Left kidney (tissue), 8 donors: ENCODE measurements at places on chromosomes 6 and 20. TPM values are rescaled to one million over a fixed set of nuclear protein-coding genes. Genes with fewer than 3 reads are reported as not detected.

TNXB gene
- 4.7 TPM for polyA plus RNA-seq

GRCh38 chr20:48238326-48238725 is 453.0 kb upstream of the SULF2 start:
- no peak for DNase-seq

C6orf47 gene
- polyA plus RNA-seq = 18.2 TPM

GRCh38 chr6:63097222-63097621 is 114.0 kb upstream of the FKBP1C start:
- no peak for DNase-seq

NOTCH4 gene
- 15.6 TPM for polyA plus RNA-seq

GRCh38 chr6:87251225-87251624 is 71.2 kb upstream of the SMIM8 start:
- no peak for DNase-seq

GRCh38 chr6:51936531-51937290 is 150.7 kb downstream of the PKHD1 start:
- DNase-seq = no peak

DNA sequence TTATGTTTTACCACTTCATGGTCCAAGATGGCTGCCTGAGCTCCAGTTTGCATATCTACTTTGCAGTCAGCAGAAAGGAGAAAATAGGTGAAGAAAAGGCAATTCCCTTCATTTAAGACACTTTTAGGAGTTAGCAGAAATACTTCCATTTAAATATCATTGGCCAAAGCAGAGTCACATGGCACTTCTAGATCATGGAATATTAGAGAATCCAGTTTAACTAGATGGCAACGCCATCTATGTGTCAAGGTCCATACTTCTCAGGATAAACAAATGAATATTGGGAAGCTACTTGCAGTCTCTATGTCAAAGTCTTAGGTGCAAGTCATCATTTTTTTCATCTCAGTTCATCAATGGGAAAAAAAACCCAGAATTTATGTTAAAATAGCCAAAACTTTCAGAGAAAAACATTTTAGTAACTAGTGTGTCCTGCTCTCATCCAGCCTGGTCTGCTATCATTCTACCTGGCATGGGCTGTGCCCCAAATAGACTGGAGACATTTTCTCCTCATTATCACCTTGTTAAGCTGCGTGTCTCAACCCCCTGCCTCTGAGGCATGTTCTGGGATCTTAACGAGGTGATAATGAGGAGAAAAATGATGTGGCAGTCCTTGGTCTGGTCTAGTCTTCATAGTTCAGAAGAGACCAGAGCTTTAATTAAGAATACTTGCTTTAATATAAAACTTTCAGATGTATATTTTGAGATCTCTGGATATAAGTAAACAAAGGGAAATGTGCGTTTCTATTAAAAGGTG is 227.3 kb downstream of the TBX18 start:
- no peak for DNase-seq

DNA sequence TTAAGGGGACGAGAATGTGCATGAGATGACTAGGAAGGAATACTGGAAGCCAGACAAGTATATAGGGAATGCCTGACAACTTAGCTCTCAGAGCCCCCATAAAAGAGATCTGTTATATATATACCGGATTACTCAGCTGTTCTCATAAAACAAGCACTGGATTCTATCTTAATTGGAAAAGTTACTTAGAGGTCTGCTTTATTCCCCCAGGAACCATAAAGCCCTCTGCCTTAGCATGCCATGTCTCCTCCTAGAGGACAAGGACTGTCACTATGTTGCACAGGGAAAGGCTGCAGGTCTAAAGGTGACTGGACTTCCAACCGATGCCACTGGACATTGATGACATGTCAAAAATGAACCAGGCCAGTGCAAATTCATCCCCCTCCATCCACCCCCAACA is 6.4 kb downstream of the EXOC2 start:
- no peak for DNase-seq

ZSCAN26 gene
- 47.8 TPM for polyA plus RNA-seq

HRH3 gene
- polyA plus RNA-seq = 0.15 TPM

- DNase-seq = no peak
Measured at GRCh38 chr6:131134220-131134979, 867 bp upstream of the AKAP7 start.

PM20D2 gene
- polyA plus RNA-seq = 38.1 TPM

GRCh38 chr6:119848696-119849095 is 499.1 kb upstream of the MAN1A1 start:
- DNase-seq = no peak

GRCh38 chr6:36499918-36500317 is 47.4 kb downstream of the STK38 start:
- DNase-seq = no peak

DNA sequence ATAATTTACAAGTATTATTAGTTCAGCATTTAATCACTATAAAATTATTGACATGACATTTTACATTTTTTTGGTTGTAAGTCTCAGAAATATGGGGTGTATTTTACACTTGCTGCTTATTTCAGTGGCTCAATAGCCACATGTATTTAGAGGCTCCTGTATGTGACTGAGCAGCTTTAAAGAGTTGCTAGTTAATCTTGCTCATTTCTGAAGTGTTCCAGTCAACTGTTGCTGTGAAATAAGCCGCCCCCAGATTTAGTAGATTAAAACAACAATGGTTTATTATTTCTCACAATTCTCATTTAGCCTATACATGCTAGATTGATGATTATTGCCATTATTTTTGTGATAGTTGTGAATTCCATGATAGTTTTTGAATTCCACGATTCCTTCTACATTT is 23.0 kb downstream of the CD109 start:
- no peak for DNase-seq

DNA sequence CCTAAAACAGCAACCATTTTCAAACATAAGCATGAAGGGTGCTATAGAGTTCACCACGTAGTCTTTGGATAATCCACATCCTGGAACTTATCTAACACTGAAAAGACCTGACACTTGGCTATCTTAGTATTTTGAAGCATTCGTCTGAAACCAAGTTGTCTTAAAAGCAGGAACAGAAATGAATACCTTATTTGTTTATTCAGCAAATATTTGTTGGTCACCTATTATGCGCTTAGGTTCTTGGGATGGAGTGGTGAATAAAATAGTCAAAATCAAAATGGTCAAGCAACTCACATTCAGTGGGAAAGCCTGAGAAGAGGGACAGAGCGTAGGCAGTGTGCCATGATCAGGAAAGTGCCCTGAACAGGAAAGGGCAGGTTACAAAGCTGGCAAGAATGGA is 188.4 kb upstream of the COL21A1 start:
- DNase-seq = no peak

GRCh38 chr20:63094767-63095499 is 88.2 kb upstream of the BHLHE23 start:
- DNase-seq = no peak

GRCh38 chr6:33286946-33287914 is 1.8 kb downstream of the WDR46 start:
- no peak for DNase-seq

- DNase-seq = no peak
Measured at GRCh38 chr6:145863988-145864616, 49.5 kb upstream of the FBXO30 start.

DNA sequence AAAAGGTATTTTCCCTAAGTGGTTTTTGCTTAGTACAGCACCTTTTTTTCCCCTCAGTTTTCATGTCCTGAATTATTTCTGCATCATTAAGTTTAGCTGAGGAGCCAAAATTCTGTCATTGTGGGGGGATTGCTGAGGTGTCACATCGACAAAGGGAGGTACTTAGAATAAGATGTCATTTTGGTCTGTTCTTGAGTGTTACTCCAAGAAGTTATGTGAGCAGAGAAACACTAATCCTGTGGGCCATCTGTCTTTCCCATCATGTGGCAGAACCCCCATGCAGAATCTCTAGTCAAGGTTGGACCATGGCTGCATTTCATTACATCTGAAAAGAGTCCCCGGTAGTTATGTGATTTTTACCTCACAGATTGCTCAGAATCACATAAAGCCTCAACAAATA is 167.8 kb upstream of the CENPW start:
- no peak for DNase-seq
